Suppressor macrophage treated with lipopolysaccharide for 4 hours (primary cell): ENCODE measurements at places on chromosomes 2 and 18.

- DNase-seq: no peak
Measured at GRCh38 chr18:28175930-28176697, 816 bp downstream of the CDH2 start.

GRCh38 chr2:137870682-137871081 lies 93.6 kb upstream of the HNMT start:
- DNase-seq: no peak

- no peak for DNase-seq
Measured at GRCh38 chr2:220393711-220394110, 766.3 kb downstream of the SLC4A3 start.

GRCh38 chr18:6537475-6537874 lies 122.8 kb upstream of the L3MBTL4 start:
- DNase-seq: peak; percentile 5

GRCh38 chr2:141029428-141030078 lies 1101.3 kb downstream of the LRP1B start:
- DNase-seq: no peak

GRCh38 chr2:14866736-14867352 lies 234.3 kb downstream of the LRATD1 start:
- no peak for DNase-seq

DNA sequence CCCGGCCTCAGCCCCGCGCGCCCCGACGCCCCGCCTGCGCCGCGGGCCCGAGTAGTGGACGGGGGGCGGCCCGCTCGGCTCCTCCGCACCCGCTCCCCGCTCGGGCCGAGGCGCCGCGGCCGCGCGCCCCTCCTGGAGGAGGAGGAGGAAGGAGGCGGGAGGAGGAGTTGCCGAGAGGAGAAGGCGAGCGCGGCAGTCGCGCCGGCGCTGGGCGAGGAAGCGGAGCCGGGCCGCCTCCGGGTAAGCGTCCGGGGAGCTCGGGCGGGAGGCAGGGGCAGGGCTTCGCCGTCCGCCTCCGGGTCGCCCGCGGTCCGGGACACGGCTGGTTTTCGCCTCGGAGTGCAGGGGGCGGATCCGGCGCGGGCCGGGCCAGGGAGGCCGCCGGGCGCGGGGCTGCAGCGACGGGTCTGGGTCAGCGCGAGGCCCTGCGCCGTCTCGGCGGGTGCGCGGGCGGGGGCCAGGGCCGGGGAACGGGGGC lies at the start of gene SOCS6:
Gene SOCS6 (plus strand): TSS at position 195 of the 478 bp plus-strand sequence. CDS start 35,624 bp downstream, outside the sequence.
- peak; percentile 78 for DNase-seq

GRCh38 chr2:32231959-32232358 lies 32.7 kb downstream of the NLRC4 start:
- DNase-seq: no peak

DNA sequence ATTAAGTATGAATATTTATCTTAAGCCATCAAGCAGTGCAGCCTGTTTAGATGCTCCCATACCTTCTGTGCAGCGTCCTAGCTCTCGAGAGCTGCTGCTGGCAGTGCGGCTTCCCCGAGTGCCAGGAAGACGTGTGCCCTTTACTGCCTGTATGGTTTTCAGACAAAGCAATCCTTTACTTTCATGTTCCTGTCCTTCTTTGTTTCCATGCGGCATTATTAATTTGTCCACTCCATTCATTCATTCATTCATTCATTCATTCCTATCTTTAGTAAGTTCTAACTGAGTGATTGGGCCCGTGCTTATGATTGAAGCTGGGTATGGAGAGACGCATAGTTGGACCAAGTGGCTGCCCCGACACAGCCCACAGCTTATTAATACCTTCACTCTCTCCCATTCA lies 446.6 kb upstream of the HNRNPA3 start:
- no peak for DNase-seq

DNA sequence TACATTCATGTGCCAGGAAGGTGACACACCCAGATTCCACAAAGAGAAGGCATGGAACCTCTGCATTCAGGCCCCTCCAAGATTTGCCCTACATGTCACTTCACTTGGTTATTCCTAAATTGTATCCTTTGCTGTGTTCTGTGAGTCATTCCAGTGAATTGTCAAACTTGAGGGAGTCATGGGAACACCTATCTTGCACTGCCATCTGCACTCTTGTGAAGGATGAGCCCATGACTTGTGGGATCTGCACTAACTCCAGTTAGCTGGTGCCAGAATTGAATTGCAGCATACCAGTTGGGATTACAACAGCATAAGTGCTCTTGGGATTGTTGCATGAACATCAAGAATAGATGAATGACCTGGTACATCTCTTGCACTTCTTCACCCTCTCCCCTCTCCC lies 1288.0 kb upstream of the ZEB2 start:
- DNase-seq: no peak

- no peak for DNase-seq
Measured at GRCh38 chr2:160928854-160929301, 231.3 kb upstream of the TANK start.

GRCh38 chr2:110718990-110719389 lies 13.4 kb upstream of the ACOXL start:
- no peak for DNase-seq

DNA sequence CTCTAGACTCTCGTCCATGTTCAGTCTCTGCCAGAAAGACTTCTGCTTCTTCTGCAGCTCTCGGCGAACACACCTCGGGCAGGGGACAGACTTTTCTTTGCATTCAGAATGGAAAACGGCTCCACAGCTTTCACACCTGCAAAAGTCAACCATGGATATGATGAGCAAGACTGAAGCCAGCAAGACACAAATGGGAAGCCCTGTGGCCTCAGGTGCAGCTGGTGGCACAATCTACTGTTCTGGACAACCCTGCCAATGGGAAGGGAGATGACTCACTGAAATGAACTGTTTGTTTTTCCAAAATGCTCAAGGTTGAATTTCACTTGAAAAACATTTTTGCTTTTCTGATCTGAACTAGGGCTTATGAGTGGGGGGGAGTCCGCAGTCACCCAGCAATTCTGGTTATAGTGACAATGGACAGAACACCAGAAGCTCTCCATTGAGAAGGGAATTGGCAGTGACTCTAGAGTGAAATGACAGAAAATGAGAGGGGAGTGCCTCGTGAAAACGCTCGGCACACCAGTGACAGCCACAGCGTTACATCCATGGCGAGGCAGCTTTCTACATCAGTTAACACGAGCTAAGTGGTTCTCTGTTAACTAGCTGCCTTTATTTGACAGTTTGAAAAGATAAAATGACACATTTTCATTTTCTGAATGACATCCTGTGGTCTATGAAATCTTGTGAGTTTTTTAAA lies 58.8 kb upstream of the FZD5 start:
- DNase-seq: no peak

GRCh38 chr2:31239593-31240177 lies 5.7 kb downstream of the EHD3 start:
- no peak for DNase-seq

- no peak for DNase-seq
Measured at GRCh38 chr18:48672671-48673340, 134.0 kb downstream of the CTIF start.

DNA sequence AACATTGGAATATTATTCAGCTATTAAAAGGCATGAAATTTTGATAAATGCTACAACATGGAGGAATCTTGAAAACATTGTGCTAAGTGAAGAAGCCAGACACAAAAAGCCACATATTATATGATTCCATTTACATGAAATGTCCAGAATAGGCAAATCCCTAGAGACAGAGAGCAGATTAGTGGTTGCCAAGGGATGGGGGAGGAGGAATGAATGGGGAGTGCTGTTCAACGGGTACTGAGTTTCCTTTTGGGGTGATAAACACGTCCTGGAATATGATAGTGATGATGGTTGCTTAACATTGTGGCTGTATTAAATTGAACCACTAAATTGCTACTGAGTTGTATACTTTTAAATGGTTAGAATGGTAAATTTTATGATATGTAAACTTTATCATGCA lies 8.9 kb upstream of the TWSG1 start:
- DNase-seq: no peak

DNA sequence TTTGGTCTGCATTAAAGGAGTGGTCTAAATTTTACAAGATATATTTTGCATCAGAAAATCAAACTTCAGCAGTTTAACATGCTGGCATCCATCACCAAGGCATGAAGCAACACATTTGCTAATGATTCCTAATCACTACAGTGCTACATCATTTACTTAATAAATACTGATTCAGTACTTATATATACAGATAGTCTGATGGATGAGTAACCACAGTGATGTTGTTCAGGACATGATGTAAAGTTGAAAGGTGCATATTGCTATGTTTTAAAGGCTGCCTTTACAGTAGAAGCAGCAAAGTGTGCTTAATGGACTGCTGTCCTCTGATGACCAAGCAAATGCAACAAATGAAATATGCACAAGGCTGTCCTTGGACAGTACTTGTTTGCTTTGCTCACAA lies 11.1 kb downstream of the SUPT7L start:
- DNase-seq: no peak
